ENCODE measurements at places on chromosomes 12 and 14.
A peak's percentile ranks its signal among the peaks of the same experiment; 100 is the strongest.

DNA sequence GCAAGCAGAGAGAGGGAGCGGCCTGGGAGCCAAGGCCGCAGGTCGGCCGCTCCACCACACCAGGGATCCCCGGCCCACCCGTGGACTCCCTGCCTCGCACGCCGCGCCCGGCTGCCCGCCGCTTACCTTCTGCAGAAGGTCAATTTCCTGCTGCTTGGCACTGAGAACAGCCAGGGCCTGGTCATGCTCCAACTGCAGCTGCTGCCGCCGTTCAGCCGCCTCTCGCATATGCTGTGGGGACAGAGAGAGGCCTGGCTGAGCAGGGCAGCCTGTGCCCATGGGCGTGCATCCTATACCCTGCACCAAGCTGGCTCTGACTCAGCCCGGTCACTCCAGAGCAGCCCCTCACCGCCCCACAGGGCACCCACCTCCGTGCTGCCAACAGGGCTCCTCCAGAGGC lies 141.1 kb downstream of the PIWIL1 start:
- no peak for DNase-seq

- DNase-seq, result no peak
Observed at GRCh38 chr14:70827347-70827746, 18.0 kb upstream of the MAP3K9 start.

- no peak for DNase-seq
Observed at GRCh38 chr14:86640288-86640687, 1110.3 kb downstream of the FLRT2 start.

DNA sequence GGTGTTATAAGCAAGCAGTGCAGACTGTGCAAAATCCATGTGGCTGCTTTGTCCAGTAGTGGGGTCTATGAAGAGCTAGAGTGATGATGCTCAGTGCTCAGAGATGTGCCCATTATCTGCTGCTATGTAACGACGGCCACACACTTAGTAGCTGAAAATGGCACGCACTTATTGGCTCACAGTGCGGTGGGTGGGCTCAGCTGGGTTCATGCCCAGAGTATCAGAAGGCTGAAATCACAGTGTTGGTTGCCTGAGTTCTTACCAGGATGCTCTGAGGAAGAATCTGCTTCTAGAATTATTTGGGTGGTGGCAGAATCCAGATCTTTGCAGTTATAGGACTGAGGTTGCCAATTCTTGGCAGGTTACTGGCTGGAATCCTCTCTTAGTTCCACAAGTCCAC lies 124.7 kb downstream of the SLC15A4 start:
- no peak for DNase-seq

DNA sequence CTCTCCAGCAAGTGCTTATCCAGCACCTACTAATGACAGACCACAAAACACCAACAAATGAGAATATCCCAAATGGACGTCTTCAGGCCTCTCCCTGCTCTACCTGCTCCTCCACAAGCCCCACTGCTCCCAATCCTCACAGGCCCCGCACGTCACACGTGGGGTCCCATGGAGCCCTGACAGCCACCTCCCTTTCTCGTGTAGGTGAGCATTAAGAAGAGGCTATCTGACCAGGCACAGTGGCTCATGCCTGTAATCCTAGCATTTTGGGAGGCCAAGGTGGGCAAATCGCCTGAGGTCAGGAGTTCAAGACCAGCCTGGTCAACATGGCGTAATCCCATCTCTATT lies 5.4 kb downstream of the RIMBP2 start:
- no peak for DNase-seq

GRCh38 chr14:89640141-89640540 lies 223.1 kb upstream of the FOXN3 start:
- DNase-seq, result no peak

- no peak for DNase-seq
Observed at GRCh38 chr14:50883827-50884197, 12.0 kb downstream of the ABHD12B start.

DNA sequence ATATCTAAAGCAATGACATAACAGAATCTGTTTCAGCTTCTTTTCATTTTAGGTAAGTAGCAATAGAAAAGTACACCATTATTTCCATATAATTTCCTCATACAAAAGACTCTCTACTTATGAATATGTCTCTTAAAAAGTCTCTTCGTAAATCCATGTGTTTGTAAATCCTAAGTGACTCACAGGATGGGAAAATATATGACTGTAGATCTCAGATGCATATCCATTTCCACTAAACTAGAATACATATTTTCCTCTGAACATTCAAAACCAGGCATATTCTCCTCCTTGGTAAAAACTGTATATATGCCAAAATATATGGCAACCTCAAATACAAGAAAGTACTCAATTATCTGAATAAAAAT lies 93.6 kb downstream of the TXNDC16 start:
- DNase-seq, result no peak

DNA sequence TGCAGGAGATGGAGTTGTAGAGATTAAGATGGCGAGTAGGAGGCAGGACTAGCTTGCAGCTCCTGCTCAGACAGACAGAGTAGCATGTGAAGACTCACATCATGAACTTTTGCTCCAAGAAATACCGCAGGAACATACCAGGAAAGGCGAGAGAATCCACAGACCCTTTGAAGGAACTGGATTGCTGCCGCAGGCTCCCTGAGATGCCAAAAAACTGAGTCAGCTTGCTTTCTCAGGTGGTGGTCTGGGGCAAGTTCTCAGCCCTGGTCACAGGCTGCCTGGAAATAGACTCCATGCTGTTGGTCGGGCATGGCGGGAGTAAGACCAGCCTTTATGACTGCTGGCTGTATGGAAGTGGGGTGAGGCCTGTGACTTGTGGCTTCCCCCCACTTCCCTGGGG lies 163.6 kb upstream of the NAV3 start:
- DNase-seq, result no peak

DNA sequence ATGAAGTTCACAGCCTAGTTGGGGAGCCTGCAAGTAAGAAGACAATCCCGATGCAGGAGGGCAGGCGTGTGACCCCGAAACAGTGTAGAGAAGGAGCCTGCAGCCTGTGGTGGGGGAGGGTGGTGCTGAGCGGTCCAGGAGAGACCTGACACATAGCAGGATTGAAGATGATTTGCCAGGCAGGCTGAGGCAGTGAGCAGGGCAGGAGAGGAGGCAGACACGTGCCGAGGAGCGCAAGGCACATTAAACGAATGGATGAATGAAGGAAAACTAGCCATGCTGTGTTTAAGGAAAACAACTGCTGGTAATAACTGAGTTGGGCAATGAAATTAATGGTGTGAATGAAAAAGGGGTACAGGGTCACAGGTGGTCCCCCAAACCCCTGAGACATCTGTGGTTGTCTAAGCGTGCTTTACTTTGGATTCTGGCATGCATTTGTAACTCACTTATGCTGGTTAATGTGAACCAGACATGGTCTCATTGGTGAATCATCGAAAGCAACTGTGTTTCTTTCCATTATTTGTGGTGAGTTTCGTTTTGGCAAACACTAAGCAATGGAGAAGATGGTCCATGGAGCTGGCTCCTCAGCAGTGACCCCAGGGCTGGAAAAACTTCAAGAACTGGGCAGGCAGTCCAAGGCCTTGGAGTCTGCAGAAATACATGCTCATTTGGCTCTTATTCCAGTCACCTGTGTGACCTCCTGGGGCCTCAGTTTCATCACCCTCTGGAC lies 96.9 kb upstream of the EVL start:
- no peak for DNase-seq

DNA sequence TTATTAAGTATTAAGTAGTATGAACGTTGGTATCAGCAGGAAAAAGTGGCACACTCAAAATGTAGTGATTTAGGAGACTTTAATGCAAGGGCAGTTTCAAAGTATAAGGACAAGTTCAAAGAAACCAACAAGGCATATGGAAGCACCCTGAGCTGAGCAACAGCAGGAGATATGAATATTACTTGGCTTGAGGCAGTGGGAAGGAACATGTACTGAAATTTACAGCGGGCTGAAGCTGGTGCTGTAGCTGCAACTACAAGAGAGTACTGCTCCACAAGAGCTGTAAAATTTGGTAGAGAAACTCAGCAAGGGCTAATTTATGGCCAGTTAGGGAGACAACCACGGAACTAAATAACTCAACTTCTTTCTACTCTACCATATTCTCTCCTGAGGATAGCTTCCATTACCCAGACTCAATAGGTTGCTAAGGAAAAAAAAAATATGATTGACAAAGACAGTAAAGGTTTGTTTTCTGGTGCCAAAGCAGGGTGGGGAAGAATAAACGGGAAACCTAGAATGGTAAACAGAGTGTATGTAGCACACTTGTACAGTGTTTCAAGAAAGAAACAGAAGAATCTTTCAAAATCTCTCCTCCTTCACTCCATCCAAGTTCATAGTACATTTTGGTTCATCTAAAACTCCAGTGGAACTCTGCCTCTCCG lies 487.8 kb upstream of the MGAT4C start:
- DNase-seq, result no peak

DNA sequence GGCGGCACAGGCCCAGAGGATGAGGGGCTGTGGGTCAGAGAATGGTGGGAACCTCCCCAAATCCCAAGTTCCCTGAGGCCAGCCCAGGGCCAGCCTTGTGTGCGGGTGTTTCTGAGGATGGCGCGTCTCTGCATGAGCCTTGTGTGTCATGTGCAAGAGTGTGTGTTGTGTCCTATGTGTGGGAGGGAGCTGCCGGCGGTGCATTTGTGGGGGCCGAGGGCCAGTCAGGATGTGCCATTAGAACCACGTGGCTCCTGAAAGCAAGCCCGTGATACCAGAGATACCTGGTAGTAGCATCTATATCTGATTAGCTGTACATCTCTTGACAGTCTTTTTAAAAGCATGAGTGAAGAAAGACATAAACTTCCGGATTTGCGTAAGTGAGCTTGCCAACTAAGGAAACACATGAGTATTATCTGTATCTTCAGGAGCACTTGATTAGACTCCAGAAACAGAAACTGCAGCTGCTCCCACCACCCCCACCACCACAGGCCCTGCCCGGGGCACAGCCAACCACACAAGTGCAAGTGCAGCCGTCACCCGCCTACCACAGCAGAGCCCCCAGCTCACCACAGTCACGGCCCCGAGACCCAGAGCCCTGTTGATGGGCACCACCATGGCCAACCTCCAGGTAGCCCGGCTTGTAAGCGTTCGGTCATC lies 19.2 kb downstream of the DDX51 start:
- DNase-seq, result no peak

DNA sequence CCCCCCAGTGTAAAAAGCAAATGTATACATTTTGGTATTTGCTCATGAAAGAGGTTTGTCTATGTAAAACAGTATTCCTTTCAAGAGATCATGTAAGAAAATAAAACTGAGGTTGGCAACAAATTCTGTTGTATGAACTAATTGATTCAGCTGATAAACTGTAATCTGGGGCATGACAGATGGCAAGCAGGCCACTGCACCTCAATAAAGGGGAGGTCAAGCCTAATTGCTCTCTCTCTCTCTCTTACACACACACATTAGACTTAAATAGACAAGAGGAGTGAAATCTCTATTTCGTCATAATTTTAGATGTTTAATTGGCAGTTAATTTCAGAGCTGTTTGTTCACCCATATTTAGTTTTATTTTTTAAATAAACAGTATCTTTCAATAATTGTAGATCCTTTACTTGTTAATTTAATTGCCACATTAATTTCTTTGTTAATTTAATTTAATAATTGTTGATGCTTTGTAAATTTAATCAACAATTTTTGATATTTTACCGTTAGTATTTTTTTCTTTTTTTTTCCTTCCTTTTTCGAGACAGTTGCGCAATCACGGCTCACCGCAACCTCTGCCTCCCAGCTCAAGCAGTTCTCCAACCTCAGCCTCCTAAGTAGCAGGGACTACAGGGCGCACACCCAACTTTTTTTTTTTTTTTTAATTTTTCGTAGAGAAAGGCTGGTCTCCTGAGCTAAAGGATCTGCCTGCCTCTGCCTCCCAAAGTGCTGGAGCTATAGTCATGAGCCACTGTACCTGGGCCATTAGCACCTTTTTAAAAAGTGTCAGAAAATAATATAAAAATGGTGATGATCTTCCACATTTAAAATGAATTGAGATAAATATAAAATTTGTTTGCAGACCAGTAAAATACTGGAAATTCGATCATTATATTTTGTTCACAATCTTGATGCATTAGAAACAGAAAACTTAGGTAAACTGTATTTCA lies 577.7 kb downstream of the SLC16A7 start:
- DNase-seq, result no peak

- no peak for DNase-seq
Observed at GRCh38 chr14:88825078-88825458, 617 bp downstream of the TTC8 start.

- no peak for DNase-seq
Observed at GRCh38 chr14:43855556-43855955, 651.5 kb downstream of the FSCB start.

DNA sequence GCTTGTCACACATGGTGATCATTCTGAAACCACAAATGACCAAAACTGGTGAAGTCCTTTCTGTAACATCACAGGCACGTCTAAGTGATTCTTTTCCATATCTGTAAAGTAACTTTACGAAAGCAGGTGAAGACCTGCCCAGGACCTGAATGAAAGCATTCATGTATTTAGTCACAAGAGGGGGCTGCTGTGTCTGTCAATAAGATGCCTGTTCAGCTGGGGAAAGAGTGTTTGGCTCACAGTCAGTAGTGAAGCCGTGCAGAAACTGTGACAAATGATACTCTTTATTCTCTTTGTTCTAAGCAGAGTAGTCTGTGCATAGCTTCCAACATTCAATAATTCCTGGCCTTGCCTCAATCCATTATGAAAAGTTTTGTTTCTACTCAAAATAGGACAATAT lies 373.5 kb upstream of the OR4E1 start:
- DNase-seq, result no peak

DNA sequence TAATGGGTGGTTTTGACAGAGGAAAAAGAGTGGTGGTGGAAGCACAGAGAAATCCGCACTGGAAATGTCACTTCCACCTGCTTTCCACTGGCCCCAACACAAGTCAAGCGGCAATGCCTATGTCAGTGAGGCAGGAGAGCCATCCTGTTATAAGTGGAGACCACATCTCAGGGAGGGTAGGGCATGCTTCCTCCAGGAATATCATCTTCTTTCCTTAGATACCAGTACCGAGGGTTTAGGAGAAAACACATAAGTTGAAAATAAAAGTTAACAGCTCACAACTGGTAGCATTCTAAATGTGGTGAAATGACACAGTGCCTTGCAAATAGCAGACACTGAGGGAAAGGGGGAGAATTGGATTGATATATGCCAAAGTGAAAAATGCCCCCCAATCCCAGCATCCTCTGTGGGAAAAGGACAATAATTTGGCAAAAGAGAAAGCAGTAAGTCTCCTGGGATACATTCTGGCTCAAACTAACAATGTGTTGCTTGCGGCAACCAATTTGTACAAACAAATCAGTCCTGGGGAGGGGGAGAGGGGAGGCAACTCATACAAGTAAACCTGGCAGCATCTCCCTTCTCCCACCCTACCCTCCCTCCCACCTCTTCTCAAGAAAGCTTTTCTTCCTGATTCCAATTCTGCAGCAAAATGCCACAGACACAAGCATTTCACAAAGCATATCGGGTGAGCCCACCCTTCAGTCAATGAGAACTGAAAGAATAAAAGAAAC lies 57.1 kb downstream of the STON2 start:
- peak; percentile 6 for DNase-seq

GRCh38 chr12:62379026-62379722 lies 87.5 kb upstream of the MON2 start:
- no peak for DNase-seq

GRCh38 chr14:55303125-55303499 lies 31.9 kb downstream of the FBXO34 start:
- DNase-seq, result no peak
